ENCODE measurements at places on chromosomes 3 and 15.

GRCh38 chr3:172859041-172859440 is 108.5 kb downstream of the ECT2 start:
- DNase-seq = no peak

- no peak for DNase-seq
These were observed 83.2 kb downstream of the NR2F2 start for GRCh38 chr15:96413657-96414056.

- DNase-seq = no peak
These were observed 24.7 kb upstream of the SLC41A3 start for GRCh38 chr3:126108676-126109050.

- DNase-seq = no peak
These were observed 1226.4 kb downstream of the NSUN3 start for GRCh38 chr3:95289295-95289694.

DNA sequence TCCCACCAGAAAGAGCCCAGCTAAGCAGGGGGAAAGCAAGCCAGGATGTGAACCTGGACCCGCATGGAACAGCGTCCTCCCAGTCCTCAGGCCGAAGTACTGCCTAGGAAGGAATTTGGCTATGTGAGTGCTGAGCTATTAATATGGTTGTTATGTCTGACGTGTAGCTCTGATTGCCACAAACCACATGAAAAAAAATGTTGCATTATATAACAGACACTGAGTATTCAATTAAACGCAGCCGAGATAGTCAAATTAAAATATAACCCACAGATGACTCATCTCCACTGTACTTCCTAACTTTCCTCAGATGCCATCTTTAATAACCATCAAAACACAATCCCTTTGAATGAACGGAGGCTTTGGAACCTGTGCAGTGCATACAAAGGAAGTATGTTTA is 111.1 kb downstream of the GABRB3 start:
- no peak for DNase-seq

DNA sequence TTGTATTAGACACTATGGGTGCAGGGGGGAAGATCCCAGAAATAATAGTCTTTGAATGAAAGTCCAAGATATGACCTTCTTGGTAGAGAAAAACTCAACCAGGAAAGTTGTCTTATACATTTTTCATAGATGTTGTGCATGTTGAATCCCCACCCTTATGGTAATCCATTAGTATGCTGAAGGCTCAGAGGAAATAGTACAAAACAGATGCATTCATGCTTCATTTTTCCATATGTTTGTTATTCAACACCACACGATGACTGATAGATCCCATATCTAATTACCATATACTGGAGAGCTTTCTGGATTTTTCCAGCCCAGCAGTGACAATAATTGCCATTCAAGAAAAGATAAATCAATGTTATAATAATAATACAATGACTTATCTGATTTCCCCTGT is 487.4 kb downstream of the FGF12 start:
- DNase-seq = no peak

GRCh38 chr3:125443923-125444322 is 68.8 kb upstream of the ZNF148 start:
- DNase-seq = no peak

- no peak for DNase-seq
These were observed 44.0 kb downstream of the SUCLG2 start for GRCh38 chr3:67610458-67610857.

GRCh38 chr15:92818651-92819277 is 81.4 kb upstream of the CHD2 start:
- DNase-seq = no peak

DNA sequence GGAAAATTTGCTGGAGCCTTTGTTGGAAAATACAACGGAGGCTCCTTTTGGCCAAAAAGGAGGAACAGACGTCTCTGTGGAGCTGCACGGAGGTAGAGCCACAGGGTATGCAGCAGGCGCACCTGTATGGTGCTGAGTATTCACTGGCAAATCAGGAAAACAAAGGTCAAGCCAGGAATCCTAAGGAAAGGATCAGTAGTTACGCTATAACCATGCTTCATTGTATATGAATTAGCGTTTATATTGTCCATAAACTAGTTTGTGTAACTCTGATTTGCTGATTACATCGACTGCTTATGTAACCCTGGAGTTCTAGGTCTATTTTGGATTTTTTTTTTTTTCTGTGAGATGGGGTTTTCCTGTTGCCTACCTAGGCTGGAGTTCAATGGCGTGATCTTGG is 45.4 kb downstream of the LPP start:
- DNase-seq = no peak

DNA sequence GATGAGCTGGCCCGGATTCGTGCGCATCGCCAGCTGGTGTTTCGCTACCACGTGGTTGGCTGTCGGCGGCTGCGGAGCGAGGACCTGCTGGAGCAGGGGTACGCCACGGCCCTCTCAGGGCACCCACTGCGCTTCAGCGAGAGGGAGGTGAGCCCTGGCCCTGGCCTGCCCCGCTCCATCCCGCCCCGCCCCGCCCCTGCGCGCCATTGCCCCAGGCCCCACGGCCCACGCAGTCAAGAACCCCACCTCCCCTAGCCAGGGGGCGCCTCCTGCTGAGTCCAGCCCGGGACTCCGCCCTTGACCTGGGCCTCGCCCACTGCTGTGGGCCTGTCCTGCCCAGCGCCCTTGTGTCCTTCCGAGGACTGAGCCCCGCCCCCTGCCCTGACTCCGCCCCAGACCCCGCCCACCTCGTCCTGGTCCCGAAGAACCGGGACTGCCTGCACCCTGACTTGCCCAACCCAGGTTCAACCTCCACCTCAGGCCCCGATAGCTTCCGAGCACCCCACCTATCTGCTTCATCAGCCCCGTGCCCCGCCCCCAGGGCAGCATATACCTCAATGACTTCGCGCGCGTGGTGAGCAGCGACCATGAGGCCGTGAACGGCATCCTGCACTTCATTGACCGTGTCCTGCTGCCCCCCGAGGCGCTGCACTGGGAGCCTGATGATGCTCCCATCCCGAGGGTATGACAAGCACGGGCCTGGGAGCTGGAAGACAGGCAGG is 14.8 kb downstream of the NT5DC2 start:
- no peak for DNase-seq

DNA sequence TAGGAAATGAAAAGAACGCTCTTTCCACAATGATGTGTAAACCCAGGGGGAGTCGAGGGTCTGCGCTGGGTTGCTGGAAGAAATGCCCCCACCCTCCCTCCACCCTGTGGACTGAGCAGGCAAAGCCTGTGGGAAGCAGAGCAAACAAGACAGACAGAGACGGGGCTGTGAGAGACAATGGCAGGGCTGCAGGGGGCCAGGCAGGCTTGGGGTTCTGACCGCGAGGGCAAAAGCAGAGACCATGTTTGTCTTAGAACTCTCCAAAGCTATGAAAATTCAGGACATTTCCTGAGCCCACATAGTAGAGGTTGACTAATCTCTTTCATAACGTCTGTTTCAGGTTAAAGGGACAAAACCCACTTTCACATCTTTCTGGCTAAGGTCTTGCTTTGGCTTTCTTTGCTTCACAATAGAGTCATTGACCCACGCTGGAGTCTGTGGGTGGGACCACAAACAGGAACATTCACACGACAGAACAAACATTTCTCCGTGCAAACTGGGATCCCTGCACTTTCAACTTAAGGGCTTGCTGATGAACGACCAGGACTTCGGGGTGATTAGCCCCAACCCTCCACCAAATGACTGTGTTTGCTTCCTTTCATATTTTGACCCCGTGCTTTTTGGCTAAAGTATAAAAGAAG is 156.0 kb upstream of the TPM1 start:
- DNase-seq = no peak

GRCh38 chr15:83077491-83078230 is 10.6 kb upstream of the BTBD1 start:
- no peak for DNase-seq

GRCh38 chr3:71160785-71161546 is 422.6 kb downstream of the FOXP1 start:
- DNase-seq = no peak

DNA sequence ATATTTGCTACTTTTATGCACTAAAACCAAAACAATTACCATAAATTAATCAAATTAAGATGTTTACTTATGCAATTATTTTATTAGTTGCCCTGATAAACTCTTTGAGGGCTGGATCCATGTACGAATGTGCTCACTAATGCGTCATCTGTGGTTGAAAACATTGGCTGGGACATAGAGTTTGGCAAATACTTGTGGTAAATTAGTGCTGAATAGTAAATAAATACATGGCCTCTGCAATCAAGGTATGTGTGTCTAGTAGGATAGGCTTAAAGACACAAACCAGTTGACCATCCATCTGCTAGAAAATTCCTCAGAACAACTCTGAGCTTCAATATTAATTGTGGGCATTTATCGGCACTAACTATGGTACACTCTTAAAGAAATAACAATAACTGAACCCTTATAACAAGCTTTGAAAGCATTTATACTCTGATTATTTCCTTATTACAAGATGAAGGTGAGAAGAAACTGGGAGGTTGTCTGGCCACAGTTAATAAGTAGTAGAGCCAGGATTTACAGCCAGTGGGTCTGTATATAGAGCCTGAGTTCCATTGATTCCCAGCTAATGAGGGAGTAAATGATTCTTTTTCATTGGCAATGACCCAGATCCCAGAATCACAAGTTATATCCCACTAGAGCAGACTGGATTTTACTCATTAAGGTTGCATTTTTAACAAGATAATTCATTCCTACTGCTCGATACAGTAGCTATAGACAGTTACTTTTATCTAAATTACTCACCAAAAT is 169.5 kb upstream of the CNTN6 start:
- no peak for DNase-seq

DNA sequence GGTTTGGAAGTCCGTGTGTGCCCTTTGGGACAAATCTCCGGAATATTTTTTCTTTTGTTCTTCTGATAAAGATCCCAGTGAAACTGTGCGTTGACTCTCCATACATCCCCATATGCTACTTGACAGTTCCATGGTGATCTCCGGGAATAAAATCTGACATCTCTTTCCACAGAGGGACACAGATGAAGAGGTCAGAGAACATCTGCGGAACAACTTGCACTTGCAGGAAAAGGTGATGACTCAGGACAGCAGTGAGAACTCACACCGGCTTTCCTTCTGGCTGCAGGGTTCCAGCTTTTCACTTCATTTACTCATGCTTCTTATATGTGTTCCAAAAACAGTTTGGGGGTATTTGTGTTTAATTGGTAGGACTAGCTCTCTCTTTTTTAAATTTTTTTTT is 157.5 kb upstream of the CHRM5 start:
- no peak for DNase-seq

GRCh38 chr3:99939876-99940275 is 122.2 kb downstream of the CMSS1 start:
- no peak for DNase-seq

DNA sequence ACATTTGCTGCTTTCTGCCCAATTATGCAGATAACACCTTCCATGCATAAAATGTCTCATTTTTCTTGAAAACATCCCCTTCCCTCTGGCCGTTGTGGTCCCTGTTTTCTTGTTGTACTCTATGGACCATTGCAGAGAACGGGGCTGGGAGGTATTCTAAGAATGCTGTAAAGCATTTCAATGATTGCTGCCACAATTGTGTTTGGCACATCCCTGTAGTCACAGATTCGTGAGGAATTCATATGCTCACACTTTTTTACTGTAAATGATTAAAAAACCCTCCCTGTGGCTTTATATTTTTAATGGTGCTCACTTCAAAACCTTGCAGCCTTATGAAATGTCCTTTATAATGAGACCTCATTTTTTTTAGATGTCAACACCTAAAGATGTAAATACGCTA is 207.2 kb upstream of the GBE1 start:
- no peak for DNase-seq

DNA sequence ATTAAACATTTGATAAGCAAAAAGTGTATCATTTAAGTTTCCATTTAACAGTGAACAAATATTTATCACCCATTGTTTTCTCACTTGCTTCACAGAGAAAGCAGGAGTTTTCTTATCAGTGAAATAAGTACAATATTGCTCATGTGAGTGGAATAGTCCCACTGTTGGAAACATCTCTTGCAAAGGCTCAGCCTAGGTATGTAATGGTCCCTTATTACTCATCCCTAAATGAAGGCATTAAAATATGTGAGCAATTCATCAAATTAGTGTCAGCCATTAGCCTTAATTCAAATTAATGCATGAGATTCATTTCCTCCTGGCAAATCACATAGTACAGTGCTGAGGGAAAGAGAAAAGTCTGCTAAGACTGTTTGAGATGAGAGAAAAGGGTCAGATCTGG is 9.6 kb upstream of the FMN1 start:
- no peak for DNase-seq

GRCh38 chr15:77096541-77096940 is 25.6 kb upstream of the TSPAN3 start:
- DNase-seq = no peak

- no peak for DNase-seq
These were observed 103.5 kb upstream of the RPL32 start for GRCh38 chr3:12944849-12945248.

GRCh38 chr3:15647611-15648167 is 46.1 kb downstream of the BTD start:
- no peak for DNase-seq

- DNase-seq = no peak
These were observed 65.9 kb downstream of the PGPEP1L start for GRCh38 chr15:98941595-98942255.

DNA sequence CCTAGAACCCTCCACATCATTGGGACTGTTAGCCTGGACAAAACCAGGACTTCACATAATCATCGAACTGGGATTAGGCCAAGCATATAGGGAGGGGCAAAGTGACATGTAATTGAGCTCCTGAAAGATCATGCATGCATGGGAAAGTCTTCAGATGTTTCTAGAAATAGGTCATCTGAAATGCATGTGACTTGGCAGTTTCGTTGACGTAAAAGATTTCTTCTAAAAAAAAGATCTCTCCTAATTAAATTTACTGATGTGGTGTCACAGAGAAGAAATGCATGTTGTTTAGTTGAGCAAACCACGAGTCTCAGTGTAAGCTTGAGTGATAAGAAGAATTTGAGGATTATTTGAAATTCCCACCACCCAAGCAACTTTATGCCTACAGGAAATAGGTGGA is 70.0 kb upstream of the LIMD1 start:
- no peak for DNase-seq

DNA sequence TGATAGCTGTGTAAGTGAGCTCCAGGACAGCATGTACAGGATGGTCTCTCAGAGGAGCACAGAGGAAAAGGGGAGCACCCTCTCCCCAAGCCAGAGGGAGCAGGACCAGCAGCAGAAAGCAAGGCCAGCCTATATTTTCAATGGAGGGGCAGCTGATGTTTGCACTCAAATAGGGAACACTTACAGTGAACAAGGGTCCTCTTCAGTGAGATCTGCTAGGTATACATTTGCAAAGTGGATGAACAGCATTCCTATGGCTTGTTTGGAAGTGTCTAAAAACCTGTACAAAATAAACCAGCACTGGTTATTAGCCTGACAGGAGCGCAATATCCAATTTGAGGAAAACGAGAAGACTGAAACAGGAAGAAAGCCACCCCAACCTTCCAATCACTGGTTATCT is 17.6 kb upstream of the MUSTN1 start:
- no peak for DNase-seq

DNA sequence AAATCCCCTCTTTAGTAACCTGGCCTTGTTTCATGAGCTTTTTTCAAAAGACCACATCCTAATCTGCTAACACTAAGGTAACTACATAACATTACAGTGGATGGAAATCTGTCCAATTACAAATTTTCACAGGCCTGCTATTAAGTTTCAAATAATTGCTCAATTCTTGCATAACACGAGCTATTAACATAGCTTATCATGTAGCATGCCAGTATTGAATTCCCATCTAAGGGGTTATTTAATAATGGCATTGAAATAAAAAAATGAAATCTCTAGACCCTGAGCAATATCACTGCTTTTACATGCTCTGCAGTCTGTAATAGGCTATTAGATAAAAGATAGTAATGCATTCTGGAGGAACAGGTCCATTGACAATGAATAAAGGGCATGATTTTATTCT is 748.3 kb upstream of the NECTIN3 start:
- DNase-seq = no peak

Measured in stimulated activated CD4-positive, alpha-beta T cell treated with anti-CD3 and anti-CD28 coated beads, Interleukin-4, amount 100 ng/mL, for 48 hours (primary cell).